ENCODE measurements at places on chromosomes 5 and 9.

DNA sequence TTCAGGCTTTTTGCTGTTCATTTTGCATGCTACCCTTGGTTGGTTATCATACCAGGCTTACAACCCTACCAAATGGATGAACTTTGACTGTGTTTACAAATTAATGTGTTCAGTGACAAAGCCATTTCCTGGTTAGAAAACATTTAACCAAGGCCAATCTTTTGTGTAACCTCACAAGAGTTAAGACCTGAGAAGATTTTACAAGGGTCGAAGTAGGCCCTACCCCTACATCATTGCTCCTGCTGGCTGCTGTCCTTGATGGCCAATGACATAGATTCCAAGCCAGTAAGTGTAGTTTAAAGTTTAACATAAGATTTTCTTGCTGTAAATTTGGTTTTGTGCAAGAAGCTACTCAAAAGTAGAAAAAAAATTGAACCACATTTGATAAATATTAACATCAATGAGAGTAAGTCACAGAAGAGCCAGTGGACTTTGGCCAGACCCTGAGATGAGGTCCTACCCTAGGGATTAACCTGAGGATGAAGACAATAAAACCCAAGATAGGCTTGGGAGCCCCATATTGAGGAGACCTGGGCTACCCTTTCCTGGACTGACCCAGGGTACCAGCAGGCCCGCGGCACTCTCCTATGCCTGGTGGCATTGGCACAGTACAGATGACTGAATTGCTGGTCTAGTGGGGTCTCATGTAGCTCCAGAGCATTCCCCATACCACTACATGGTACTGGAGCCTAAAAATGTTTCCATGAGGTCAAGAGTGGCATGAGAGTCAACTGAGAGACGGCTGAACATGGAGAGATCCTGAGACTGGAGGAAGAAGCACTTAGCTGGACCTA, 8.3 kb downstream of the C1QTNF3 start:
- no peak for DNase-seq

GRCh38 chr5:173714551-173715428, 98.3 kb upstream of the BOD1 start:
- DNase-seq, result peak; percentile 90

- no peak for DNase-seq
Measured at GRCh38 chr5:76716456-76717157, 681 bp downstream of the F2R start.

GRCh38 chr5:27403243-27403882, 365.0 kb upstream of the CDH9 start:
- DNase-seq, result no peak

- peak; percentile 41 for DNase-seq
Measured at GRCh38 chr5:82225525-82226172, 52.5 kb downstream of the RPS23 start.
